ENCODE measurements at places on chromosomes 13 and 19.

- peak overlapping the region; percentile 57 for H3K27ac ChIP-seq
- peaks cover 7% of the 10 kb centered on the region for H3K27me3 ChIP-seq
- no peaks in the 10 kb centered on the region for H3K36me3 ChIP-seq
- H3K4me3 ChIP-seq, result no peak overlapping the region
- no peak for ATAC-seq
- H3K4me1 ChIP-seq, result peaks cover 4% of the 10 kb centered on the region
These were observed 207.9 kb downstream of the TSHZ3 start for GRCh38 chr19:31141301-31141700.

DNA sequence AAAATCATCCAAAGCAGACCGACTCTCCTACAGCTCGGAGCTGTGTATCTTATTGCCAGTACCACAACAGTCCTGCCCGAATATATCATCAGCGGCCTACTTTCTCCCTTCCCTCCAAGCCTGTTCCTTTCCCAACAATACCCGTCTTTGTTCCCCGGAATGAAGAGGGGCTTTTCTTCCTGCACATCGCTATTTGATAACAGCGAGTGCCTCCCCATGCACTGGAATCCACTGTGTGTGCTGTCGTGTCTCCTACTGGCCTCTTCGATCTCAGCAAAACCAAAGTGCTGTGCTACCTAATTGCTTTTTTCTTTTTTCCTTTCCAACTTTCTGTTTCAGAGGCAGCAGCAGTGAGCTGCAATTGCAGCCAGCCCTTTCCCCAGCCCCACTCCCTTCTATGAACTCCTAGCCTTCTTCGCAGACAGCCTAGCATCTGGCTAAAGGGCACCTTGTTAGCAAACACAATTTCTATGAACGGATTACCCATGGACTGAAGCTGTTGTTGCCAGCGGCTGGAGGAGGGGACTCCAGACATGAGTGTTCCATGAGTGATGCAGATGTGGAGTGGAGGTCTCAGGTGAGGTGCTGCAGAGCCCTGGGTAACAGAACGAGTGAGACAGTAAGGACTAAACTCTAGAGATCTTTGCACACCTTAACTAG, 43.4 kb downstream of the EFNB2 start:
- H3K27ac ChIP-seq, result no peak overlapping the region
- peaks cover 9% of the 10 kb centered on the region for H3K4me1 ChIP-seq
- H3K36me3 ChIP-seq, result no peaks in the 10 kb centered on the region
- peaks cover 30% of the 10 kb centered on the region for H3K27me3 ChIP-seq
- H3K4me3 ChIP-seq, result no peak overlapping the region
- ATAC-seq, result no peak

DNA sequence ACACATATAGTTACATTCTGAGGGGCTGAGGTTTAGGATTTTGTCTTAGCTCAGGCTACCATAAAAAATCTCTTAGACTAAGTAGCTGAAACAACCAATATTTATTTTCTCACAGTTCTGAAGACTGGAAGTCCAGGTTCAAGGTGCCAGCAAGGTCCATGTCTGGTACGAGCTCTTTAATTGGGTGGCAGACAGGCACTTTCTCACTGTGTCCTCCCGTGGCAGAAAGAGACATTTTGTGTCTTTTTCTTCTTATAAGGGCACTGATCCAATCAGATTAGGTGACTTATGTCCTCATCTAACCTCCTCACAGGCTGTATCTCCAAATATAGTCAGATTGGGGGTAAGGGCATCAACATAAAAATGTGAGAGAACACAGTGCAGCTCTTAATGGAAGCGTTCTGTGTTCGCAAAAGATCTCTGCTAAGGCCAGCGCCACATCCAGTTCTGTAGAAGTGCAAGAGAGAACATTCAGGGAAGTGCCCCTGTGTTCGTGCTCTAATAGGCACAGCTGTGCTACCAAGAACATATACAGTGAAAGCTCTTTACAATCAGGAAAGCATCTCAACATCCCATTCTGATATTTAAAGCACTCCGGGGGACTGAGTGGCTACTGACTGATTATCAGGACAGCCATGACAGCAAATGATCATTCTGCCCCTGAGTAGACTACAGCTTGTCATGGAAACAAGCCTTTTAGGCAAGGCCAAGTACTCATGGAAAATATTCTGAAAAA, 819.2 kb downstream of the LIG4 start:
- no peak overlapping the region for H3K4me3 ChIP-seq
- ATAC-seq, result no peak
- H3K4me1 ChIP-seq, result no peaks in the 10 kb centered on the region
- H3K36me3 ChIP-seq, result no peaks in the 10 kb centered on the region
- H3K27me3 ChIP-seq, result no peaks in the 10 kb centered on the region
- no peak overlapping the region for H3K27ac ChIP-seq

DNA sequence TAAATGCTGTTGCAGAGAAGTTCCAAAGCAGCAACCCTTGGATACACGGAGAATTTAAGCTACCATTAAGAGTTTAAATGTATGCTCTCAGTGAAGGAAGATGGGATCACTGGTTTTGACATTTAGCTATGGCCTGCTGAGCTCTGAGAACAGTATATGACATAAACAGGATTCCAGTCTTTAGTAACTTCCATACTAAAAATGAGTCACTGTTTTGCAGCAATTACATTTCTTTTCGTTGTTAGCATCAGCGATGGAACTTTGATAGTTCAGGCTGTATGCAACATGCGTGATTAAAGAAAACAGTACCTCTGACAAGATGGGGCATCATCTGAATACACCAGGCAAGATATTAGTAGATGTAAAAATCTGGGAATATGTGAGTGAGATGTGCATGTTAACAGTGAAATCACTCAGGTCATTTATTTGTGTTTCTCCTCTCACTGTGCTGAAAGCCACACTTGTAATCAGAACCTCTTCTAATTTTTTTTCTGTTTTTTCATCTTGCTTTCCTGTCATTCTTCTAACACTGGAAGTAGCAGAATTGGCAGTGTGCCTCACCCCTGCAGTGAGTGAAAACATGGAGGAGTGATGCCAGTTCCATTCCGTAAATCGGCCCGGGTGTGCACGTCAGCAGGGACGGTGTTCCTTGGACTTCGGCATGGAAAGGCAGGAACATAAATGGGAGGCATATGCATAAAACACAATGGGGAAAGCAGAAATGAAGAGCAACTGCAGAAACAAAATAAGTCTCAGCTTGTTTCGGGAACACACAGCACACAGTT, 361.5 kb downstream of the OXGR1 start:
- no peak overlapping the region for H3K4me3 ChIP-seq
- no peaks in the 10 kb centered on the region for H3K4me1 ChIP-seq
- H3K36me3 ChIP-seq, result no peaks in the 10 kb centered on the region

DNA sequence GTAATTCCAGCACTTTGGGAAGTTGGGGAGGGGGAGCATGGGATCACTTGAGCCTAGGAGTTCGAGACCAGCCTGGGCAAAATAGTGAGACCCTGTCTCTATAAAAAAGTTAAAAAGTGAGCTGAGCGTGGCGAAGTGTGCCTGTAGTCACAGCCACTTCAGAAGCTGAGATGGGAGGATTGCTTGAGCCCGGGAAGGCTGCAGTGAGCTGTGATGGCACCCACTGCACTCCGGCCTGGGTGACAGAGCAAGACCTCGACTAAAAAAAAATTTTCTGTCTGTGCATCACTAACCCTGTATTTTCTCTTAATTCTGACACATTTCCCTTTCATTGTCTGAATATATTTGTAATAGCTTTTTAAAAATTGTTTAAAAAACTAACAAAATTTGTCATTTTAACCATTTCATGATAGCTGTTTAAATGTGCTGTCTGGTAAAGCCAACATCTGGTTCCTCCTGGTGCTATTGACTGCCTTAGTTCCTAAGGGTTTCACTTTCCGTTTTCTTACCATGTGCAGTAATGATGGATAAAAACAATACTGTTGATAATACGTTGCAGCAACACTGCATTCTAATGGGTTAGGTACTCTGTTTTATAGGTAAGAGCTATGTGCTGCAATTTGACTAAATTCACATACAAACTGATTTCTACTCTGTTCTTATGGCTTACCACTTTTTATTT, 29.7 kb downstream of the LATS2 start:
- no peak overlapping the region for H3K27ac ChIP-seq
- ATAC-seq, result no peak
- H3K36me3 ChIP-seq, result no peaks in the 10 kb centered on the region
- H3K4me1 ChIP-seq, result peaks cover 23% of the 10 kb centered on the region
- no peak overlapping the region for H3K4me3 ChIP-seq

- no peak for ATAC-seq
- no peak overlapping the region for H3K4me3 ChIP-seq
- no peaks in the 10 kb centered on the region for H3K36me3 ChIP-seq
- no peak overlapping the region for H3K27ac ChIP-seq
- no peaks in the 10 kb centered on the region for H3K27me3 ChIP-seq
These were observed 447.5 kb upstream of the ATXN8OS start for GRCh38 chr13:69660155-69660554.

DNA sequence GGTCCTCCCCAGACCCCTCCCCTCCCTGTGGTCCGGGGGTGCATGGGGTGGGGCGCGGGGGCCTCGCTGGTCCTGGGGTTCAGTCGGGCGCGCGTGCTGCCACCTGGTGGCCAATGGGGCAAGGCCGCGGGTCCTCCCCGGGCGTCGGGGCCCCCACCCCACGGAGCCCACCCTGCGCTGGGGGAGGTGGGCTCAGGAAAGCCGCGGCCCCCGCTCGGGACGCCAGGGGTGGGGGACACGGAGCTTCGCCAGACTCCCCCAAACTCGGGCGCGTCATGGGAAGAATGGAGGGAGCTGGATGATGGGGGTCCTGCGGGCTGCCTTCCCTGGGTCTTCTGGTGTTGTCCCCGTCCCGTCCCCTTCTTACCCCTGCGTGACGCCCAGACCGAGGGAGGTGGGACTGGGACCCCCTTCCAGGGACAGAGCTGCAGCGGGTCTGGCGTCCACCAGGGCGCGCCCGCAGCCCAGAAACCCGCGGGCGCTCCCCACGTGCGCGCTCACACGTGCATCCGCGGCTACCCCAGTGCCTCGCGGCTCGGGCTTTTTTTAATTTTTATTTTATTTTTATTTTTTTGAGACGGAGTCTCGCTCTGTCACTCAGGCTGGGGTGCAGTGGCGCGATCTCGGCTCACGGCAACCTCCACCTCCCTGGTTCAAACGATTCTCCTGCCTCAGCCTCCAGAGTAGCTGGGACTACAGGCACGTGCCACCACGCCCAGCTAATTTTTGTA, 19.8 kb upstream of the TCF3 start:
- no peaks in the 10 kb centered on the region for H3K36me3 ChIP-seq
- no peak overlapping the region for H3K4me3 ChIP-seq
- no peak overlapping the region for H3K27ac ChIP-seq
- H3K27me3 ChIP-seq, result peaks cover 31% of the 10 kb centered on the region

DNA sequence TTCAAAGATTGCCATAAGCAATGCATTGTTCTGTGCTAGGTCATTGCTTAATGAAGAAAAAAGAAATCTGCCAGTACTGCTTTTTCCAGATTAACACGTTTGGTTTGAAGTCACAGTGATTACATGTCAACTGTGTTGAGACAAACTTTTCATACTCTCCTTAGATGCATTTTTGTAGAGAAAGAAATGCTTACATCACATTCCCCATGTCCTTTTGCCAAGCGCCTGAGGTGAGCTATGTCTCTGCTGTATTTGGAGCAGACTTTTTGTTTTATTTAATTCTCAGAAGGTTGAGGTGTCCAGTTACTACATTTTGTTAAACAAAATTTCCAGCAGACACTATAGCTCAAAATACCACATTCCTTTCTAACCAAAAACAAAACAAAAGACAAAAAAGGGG, 16.2 kb downstream of the LACC1 start:
- H3K27ac ChIP-seq, result no peak overlapping the region
- peaks cover 21% of the 10 kb centered on the region for H3K36me3 ChIP-seq
- no peaks in the 10 kb centered on the region for H3K4me1 ChIP-seq
- ATAC-seq, result no peak
- no peaks in the 10 kb centered on the region for H3K27me3 ChIP-seq

DNA sequence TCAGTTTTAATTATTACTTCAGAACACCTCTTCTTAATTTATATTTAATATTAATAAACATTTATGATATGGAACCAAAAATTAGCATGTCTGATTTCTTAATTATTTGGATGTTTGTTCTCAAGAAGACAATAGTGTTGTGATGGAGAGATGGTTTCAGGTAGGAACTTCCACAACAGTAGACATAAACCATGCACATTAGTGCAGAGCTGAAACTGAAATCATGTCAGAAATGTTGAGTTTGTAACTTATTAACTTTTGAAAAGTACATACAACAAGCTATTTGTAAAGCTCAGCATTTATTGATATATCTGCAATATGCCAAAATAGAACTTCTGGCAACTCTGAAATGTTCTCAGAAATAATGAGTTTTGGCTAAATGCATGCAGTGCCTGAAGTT, 11.8 kb upstream of the EDNRB start:
- H3K36me3 ChIP-seq, result no peaks in the 10 kb centered on the region
- H3K27ac ChIP-seq, result no peak overlapping the region
- no peak for ATAC-seq
- peaks cover 4% of the 10 kb centered on the region for H3K4me1 ChIP-seq
- no peak overlapping the region for H3K4me3 ChIP-seq

DNA sequence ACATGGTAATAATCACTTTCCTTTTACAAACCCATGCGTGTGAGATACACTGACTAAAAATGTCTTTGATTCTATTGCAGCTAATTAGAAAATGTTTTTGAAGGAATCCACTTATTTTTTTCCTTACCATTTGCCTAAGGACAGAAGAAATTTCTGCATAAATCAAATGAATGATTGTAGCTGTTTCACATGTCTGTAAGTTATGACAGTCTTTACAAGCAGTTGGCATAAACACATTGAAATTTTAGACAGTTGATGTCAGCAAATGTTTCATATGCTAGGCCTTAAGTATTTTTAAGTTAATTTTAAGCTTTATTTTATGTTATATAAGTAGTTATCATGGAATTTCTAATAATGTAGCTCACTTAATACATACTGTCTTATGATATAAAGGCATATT, 598.4 kb upstream of the SLITRK6 start:
- no peaks in the 10 kb centered on the region for H3K4me1 ChIP-seq
- H3K36me3 ChIP-seq, result no peaks in the 10 kb centered on the region
- ATAC-seq, result no peak
- H3K27me3 ChIP-seq, result no peaks in the 10 kb centered on the region
- no peak overlapping the region for H3K4me3 ChIP-seq
- H3K27ac ChIP-seq, result no peak overlapping the region
